ENCODE measurements at places on chromosomes 6 and 20.

- no peak for DNase-seq
These were observed 2.8 kb downstream of the FOXS1 start for GRCh38 chr20:31842471-31843157.

DNA sequence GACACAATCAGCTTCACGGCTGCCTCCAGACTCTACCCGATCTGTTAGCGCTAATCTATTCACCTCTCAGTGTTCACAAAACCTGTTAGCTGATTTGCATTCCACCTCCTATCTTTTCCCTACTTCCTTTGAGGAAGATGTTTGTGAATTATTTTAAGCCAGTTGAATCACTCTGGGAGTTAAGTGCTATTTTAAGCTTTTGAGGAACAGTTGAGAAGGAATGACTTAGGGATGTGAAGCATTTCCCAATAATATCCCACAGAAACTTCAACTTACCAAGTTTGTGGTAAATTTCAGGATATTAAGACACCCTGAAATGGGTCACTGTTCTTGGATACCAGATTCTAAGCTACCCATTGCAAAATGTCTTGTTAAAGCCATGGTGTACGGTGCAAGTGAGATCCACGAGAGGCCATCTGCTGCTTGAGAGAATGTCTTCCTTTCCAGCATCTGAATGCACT, 145.2 kb upstream of the CITED2 start:
- DNase-seq, result no peak

- no peak for DNase-seq
These were observed 49.1 kb downstream of the SYTL3 start for GRCh38 chr6:158698931-158699330.

GRCh38 chr20:49631856-49632418, 64.0 kb upstream of the PTGIS start:
- no peak for DNase-seq
